ENCODE measurements at places on chromosomes 7 and 10.

- DNase-seq: no peak
Measured at GRCh38 chr10:59618666-59619065, 91.0 kb downstream of the SLC16A9 start.

GRCh38 chr7:134845461-134845860 lies 66.0 kb downstream of the CALD1 start:
- DNase-seq: no peak

DNA sequence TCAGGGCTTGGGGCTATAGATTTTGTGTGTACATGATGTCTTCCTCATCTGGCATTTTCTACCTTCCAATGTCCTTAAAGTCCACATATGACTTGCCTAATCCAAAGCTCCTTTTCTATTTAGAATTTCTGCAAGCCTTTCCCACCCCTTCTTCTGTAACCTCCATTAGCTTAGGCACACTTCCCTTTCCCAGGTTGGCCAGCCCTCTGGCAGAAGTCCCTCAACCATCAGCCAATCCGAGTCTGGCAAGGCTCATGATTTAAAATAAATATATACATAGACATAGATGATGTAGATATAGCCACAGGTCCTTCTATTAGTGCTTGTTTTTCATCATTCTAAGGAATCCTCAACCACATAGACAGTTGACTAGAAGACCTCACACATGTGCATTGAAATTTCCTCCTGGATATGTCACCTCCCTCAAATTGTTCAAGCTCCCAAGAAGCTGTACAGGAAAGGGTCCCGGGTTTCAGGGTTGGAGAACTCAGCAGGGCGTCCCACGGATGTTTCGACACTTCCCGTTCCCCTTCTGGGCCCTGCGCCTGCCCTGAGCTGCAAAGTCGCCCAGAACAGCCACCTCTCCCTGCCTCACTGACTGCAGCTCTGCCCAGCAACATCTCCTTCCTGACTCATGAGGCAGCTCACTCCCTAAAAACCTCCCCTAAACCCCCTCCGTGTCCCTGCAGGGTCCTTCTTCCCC lies 20.4 kb upstream of the PIK3AP1 start:
- DNase-seq: no peak

DNA sequence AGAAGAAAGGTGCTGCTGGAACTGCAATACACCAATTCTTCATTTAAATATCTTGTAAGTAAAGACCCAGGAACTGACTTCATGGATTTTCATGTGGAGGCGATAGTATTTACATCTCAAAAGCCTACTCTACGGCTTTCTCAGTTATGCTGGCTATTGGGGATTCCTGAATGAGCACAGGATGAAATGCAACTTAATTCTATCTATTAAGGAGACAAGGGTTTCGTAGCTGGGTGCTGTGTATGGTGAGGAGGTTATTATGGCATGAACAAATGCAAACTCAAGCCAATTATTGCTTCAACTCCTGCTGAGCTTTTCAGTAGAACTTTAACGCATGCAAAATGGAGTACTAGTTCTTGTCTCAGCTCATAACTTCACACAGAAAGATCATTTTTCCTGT lies 251.2 kb downstream of the SORCS1 start:
- DNase-seq: no peak

GRCh38 chr7:99016196-99016595 lies 127.7 kb downstream of the SMURF1 start:
- DNase-seq: peak; percentile 9

- no peak for DNase-seq
Measured at GRCh38 chr10:61021926-61022325, 77.9 kb upstream of the RHOBTB1 start.

DNA sequence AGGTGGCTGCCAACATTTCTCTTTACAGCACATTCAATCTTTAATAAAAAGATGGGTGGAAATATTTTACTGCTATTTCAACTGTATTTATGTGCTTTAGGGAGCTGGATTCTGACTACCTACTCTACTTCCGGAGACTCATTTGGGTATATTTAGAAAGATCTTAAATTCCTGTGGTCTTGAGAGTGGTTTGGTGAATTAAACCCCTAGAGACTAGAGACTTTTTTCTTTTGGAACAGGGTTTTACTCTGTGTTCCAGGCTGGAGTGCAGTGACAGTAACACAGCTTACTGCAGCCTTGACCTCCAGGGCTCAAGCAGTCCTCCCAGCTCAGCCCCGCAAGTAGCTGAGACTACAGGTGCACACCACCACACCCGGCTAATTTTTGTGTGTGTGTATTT lies 79.0 kb upstream of the HABP2 start:
- no peak for DNase-seq
